ENCODE measurements at places on chromosomes 7 and 10.

GRCh38 chr7:27995228-27995627 lies 185.4 kb downstream of the JAZF1 start:
- no peak for DNase-seq

DNA sequence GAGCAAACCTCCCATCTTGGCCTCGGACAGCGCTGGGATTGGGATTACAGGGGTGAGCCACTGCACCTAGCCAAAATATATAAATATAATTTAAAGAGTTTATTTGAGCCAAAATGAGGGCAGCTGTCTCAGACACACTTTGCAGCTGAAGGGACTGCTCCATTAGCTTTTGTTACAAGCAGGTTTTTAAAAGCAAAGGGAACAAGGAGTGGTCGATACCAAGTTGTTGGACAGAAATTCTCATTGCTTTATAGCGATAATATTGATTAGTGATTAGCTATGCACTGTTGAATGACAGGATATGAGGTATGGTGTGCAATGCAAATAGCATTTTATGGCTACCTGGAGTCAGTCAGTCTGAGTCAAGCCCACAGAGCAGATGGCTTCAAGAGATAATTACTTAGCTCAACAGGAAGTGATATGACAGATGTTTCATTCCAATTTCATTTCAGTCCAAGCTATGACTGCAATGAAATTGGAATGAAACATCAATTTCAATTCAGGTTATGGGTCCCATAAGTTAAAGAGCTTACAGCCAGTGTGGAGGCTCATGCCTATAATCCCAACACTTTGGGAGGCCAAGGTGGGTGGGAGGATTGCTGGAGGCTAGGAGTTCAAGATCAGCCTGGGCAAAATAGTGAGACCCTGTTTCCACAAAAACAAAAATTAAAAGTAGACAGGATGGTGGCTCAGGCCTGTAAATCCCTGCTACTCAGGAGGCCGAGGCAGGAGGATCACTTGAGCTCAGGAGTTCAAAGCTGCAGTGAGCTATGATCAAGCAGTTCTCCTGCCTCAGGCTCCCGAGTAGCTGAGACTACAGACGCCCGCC lies 23.1 kb downstream of the TYW1 start:
- no peak for DNase-seq

DNA sequence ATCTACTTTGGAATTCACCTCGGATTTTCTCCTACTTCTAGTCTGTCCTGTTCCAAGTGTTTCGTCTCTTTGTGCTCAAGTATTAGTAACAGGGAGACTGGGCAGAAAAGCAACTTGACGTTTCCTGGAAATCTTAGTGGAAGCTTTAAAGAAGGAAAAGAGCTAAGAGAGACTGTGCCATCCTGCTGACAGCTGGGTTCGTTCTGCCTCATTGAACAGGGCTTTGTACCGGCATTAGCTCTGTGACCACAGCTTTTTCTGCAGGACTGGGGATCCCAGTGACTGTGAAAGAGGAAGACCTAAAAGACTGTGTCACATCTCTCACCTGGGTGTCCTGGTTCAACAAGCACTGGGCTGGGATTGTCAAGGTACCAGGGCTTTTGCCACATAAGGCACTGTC lies 70.8 kb upstream of the CDCA7L start:
- DNase-seq, result no peak

DNA sequence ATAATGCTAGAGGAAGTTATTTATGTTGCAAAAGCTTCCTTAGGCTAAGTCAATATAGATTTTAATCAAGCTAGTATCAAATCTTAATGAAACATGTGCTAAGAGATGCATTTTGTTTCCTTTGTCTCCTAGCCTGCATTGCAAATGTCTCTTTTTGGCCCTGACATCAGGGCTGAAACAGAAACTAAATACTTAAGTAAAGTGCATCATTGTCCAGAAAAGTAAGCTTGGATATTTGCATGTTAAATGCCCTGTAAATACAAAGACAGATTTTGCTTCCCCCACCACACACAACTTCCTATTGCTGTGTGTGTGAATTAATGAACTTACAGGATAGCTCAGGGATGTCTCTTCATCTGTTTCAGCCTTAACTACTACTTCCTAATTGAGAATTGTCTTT lies 10.0 kb upstream of the STAMBPL1 start:
- DNase-seq, result no peak

- DNase-seq, result no peak
Observed at GRCh38 chr10:119101366-119102098, 2.4 kb upstream of the DENND10 start.

- DNase-seq, result no peak
Observed at GRCh38 chr10:77024461-77024860, 613.1 kb downstream of the KCNMA1 start.

GRCh38 chr7:133873631-133874030 lies 253.5 kb upstream of the LRGUK start:
- no peak for DNase-seq

GRCh38 chr10:77834540-77834939 lies 92.0 kb downstream of the DLG5 start:
- no peak for DNase-seq

DNA sequence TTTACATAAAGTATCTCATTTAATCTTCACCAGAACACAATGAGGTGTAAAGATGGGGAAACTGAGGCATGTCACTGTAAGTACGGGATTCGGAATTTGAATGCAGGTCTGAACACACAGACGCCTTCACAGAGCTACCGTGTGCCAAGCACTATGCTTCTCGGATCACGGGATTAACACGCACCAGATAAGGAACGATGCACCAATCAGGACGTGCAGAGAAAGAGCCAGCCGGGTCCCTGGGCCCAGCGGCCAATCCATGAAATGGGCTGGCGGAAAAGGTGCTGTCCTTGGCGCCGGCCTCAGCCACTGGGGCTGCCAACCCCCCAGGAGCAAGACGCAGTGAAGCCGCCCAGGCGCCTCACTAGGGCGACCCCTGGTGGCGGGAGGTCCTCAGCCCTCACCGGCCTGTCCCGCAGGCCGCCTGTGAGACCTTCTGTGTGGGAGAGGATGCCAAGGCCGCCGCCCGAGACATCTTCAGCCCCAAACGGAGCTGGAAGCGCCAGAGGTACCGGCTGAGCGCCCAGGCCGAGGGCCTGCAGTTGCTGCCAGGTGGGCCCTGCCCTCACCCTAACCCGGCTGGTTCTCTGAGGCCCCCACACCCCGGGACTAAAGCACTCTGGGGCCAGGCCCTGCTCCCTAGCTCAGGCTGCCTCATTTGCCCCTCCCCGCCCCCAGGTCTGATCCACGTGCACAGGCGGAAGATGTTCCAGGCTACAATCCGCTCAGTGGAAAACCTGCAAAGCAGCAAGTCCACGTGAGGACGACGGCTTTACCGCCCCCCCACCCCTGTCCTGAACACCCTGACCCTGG lies 15.6 kb downstream of the ATG9B start:
- DNase-seq, result peak; percentile 90

GRCh38 chr10:103931603-103932002 lies 13.6 kb upstream of the STN1 start:
- no peak for DNase-seq

GRCh38 chr10:133273534-133274143 lies 3.0 kb downstream of the ADAM8 start:
- no peak for DNase-seq
